Brain microvascular endothelial cell (primary cell): ENCODE measurements at places on chromosomes 3 and 15.

DNA sequence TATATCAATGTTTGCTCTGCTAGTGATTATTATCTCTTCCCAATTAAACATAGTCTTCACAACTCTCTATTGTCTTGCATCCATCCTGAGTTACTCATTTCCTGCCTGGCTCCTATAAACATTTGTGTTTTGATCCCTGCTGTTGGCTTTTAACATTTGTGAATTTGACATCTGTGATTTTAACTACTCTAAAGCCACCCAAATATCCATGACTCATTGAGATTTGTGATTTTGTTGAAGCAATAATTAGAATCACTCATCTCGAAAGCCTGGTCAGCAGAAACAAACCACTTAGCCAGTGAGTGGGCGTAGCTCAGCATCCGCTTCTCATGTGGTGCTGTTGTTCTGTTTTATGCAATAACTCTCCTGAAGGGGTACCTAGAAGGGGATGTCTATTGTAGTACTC, 174.3 kb upstream of the ZBTB20 start:
- DNase-seq, result peak; percentile 19

- no peak for DNase-seq
These were observed 88.0 kb downstream of the HMG20A start for GRCh38 chr15:77508541-77509243.

GRCh38 chr3:31777887-31778286, 203.2 kb downstream of the OSBPL10 start:
- DNase-seq, result no peak

DNA sequence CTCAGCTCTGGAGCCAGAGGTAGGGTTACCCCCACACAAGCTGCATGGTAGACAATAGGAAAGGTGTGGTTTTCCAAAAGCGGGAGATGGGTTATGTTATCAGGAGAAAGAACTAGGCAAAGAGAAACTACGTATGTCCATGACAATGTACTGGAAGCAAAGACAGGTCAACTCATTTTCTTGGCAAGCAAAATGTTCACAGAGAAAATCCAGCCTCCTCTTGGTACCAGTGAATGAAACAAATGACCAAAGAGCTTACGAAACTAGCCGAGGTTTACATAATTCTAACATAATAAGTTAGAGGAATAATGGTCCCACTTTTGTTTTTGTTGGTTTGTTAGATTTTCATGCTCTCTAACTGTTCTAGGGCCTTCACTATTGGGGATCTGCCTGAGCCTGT, 338.1 kb upstream of the TGFBR2 start:
- DNase-seq, result no peak

- no peak for DNase-seq
These were observed 27.1 kb upstream of the LAMP3 start for GRCh38 chr3:183189641-183190040.

- DNase-seq, result no peak
These were observed 213.3 kb upstream of the TGFBR2 start for GRCh38 chr3:30393079-30393478.

DNA sequence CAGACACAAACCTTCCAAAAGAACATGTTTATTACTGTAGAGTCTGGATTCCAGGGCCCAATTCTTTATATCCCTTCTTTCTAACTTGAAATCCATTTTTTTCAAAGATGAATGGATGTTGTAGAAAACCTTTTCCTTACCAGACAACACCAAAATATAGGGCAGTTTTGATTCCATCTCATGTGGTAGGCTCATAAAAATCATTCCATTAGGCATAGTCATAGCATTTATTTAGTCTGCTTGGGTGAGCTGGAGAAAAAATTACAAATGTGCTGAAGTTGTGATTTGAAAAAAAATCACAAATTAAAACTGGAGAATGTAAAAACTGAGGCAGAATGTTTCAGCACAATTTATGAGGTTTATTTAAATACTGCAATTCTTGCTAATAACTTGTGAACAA, 199.3 kb upstream of the TBC1D5 start:
- DNase-seq, result no peak

GRCh38 chr3:29538610-29538958, 257.7 kb downstream of the RBMS3 start:
- DNase-seq, result no peak

- DNase-seq, result no peak
These were observed 5.8 kb upstream of the DIS3L start for GRCh38 chr15:66287461-66288057.

- DNase-seq, result no peak
These were observed 117.9 kb upstream of the SPATA12 start for GRCh38 chr3:56942523-56942922.

GRCh38 chr3:169668072-169668956, 4.8 kb upstream of the MECOM start:
- no peak for DNase-seq

GRCh38 chr3:138356730-138357405, 8.5 kb downstream of the MRAS start:
- no peak for DNase-seq

DNA sequence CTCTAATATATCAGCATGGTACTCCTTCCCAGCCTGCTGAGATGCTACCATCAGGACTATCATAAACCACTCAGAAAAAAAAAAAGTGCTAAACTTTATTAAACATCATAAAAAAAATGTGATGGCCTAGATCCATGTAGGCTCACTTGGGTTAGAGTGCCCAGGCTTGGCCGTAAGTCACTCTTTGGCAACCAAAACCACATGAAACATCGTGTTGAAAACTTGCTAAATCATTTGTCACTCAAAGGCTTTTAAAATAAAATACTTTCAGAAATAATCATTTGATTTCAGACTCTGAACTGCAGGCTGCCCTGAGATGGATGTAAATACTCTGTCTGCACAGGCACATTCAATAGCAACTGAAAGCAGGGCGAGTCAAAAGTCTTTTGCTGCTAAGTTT, 78.4 kb upstream of the WNT5A start:
- no peak for DNase-seq

DNA sequence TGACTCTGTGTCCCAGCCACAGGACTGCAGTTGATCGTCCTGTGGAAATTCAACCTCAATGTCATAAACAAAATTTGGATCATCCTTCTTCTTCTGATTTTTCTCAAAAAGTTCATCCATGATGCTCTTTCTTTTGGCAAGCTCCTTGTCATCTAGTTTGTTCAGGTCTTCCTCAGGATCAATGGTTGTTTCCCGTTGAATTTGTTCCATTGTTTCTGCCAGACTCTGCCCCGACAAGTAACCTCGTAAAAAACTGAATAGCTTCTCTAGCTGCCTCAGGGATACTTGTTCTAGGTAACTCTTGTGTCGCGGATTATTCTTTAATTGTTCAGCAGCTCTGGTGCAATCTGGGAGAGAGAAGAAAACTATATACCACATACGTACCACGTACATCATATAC, 4.5 kb downstream of the CEP19 start:
- DNase-seq, result no peak
